SHP77 (cell line): ENCODE measurements at places on chromosomes 4 and X.

DNA sequence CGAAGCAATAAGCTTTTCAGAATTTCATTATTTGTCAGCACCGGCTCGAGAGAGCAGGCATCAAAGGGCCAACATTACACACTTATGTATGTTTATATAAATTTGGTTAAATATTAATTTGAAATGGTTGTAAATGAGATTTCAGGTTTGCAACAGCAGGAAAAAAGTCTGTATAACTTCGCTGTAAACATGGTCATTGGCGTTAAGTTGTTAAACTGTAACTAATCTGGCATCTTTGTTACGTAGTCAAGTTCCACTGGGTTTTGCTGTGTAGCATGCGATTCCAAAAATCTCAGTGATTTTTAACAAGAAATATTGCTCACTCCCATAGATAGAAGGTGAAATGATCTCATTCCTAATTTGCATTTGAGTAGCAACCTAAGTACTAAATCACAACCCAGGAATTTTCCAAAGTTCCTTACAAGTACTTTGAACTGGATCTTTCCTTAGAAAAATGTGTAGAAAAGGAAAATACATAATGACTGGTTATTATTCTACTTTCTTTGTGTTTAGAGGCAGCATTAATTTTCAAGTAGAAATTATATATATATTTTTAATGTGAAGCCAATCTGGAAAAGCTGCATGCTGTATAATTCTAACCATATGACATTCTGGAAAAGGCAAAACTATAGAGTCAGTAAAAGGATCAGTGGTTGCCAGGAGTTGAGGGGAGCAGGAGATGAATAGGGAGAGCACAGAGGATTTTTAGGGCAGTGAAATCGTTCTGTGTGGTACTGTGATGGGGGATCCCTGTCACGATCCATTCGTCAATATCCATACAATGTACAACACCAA, 222.1 kb downstream of the CBR4 start:
- no peak for DNase-seq

GRCh38 chr4:41039317-41039716, 175.0 kb downstream of the APBB2 start:
- no peak for DNase-seq

DNA sequence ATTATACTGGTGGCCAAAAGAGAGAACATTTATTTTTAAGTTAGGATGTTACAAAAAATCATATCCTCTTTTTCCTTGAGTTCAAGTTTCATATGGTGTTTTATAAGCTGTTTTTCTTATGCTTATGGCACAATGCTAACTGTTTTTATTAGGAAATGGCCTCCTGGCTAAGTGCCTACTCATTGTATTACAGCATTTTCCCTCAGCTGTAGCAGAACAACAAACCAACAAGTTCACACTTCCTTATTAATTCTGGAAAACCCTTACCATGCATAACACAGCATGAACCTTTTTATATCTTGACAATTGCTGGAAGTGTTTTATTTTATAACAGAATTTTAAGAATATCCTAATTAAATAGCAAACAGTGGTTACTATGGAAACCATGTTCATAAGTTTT, 165.8 kb downstream of the GASK1B start:
- DNase-seq: no peak

- DNase-seq: no peak
These were observed 825 bp downstream of the DYNLT3 start for GRCh38 chrX:37846558-37846933.

GRCh38 chrX:22313766-22314165, 41.1 kb downstream of the CBLL2 start:
- DNase-seq: no peak

DNA sequence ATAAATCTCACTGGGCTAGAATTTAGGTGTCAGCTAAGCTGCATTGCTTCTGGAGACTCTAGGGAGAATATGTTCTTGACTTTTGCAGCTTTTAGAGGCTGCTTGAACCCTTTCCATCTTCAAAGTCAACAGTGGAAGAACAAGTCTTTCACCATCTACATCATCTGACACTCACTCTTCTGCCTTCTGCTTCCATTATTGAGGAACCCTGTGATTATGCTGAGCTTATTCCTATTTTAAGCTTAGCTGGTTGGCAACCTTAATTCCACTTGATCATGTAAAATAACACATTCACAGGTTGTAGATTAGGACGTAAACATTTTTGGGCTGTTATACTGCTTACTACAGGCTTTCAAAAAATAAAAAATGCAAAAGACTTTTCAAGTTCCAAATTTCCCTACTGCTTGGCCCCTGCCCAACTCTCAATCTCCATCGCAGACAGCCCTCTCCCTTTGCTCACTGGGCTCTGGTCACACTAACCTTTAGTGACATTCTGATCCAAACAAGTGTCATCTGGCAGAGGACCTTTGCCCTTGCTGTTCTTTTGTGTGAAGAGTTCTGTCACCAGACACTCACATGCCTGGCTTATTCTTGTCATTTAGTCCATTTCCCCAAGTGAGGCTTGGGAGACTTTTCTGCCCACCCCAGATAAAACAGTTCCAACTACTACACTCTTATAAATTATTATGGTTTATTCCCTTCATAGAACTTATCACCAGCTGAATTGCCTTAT, 1056.0 kb downstream of the STIM2 start:
- no peak for DNase-seq
